Caki2 (cell line): ENCODE measurements at places on chromosomes 5 and 9. TPM values are rescaled to one million over a fixed set of nuclear protein-coding genes. Genes with fewer than 3 reads are reported as not detected.

Gene APC
- 5.9 and 7.2 TPM in 2 replicates for total RNA-seq

Gene LCP2
- not detected in 2 replicates for total RNA-seq

Gene ZNF483
- 0.96 and 3.1 TPM in 2 replicates for total RNA-seq

- no peak for DNase-seq
Measured at GRCh38 chr5:177123789-177124485, 9.6 kb upstream of the NSD1 start.

DNA sequence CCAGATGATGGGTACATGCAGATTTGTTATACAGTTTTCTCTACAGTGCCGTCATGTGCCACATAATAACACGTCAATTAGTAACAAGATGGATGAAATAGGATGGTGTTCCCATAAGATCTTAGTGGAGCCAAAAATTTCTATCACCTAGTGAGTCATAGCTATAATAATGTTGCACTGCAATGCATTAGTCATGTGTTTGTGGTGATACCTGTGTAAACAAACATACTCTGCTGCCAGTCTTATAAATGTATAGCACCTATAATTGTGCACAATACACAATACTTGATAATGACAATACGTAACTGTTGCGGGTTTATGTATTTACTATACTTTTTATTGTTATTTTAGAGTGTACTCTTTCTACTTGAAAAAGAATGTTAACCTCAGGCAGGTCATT, 865.4 kb downstream of the MAT2B start:
- no peak for DNase-seq
